ENCODE measurements at places on chromosomes 16 and 17.

GRCh38 chr17:42563543-42563942 lies 1.6 kb downstream of the COASY start:
- DNase-seq = no peak

- DNase-seq = no peak
Observed at GRCh38 chr16:53048139-53048915, 4.4 kb downstream of the CHD9NB start.

GRCh38 chr16:1331712-1332617 lies 1.5 kb upstream of the BAIAP3 start:
- peak; percentile 44 for DNase-seq

DNA sequence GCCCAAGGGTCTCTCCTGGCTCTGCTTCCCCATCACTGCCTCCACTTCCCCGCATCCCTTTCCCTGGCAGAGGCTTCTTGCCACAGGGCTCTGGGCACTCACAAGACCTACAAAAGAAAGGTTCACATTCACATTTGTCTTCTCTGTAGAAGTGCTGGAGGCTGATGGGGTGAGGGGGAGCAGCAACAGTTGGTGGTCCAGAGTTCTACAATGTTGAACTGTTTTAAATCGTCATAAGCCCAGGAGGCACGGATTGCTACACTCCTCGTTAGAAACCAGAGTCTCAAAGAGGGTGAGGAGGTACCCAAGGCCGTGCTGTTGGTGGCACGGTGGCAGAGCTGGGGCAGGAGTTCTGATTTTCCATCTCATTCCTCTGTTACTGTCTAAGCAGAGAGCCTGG lies 5.8 kb upstream of the RAI1 start:
- no peak for DNase-seq

DNA sequence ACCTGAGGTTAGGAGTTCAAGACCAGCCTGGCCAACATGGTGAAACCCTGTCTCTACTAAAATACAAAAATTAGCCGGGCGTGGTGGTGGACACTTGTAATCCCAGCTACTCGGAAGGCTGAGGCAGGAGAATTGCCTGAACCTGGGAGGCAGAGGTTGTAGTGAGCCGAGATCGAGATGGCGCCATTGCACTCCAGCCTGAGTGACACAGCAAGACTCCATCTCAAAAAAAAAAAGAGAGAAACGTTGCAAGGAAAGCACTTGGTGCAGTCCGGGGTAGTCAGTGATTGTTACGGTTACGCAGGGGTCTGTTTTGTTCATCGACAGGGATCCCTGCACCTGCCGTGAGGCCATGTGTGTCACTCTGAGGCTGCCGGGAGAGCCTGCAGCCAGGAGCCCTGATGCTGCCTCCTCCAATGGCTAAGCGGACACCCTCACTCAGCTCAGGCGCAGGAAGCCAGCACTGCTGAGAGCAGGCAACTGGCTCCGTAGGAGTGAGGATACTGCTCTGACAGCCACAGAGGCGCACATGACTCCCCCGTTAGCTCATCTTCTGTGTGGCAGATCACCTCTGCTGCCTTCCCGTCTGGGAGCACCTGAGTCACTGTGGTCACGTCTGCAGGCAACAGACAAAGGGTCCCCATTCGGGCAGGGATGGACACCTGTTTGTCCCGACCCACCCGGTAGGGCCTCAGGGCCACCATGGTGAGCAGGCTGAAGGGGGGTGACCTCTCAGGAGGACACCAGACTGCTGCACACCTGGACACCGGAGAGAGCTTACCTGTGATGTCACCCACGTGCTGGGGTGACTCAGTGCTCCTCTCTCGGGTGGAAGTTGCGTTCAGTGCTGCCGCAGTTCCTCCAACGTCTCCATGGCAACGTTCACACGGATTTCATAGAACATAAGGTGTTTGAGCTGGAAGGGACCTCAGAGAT lies 5.2 kb upstream of the RAB26 start:
- DNase-seq = no peak

DNA sequence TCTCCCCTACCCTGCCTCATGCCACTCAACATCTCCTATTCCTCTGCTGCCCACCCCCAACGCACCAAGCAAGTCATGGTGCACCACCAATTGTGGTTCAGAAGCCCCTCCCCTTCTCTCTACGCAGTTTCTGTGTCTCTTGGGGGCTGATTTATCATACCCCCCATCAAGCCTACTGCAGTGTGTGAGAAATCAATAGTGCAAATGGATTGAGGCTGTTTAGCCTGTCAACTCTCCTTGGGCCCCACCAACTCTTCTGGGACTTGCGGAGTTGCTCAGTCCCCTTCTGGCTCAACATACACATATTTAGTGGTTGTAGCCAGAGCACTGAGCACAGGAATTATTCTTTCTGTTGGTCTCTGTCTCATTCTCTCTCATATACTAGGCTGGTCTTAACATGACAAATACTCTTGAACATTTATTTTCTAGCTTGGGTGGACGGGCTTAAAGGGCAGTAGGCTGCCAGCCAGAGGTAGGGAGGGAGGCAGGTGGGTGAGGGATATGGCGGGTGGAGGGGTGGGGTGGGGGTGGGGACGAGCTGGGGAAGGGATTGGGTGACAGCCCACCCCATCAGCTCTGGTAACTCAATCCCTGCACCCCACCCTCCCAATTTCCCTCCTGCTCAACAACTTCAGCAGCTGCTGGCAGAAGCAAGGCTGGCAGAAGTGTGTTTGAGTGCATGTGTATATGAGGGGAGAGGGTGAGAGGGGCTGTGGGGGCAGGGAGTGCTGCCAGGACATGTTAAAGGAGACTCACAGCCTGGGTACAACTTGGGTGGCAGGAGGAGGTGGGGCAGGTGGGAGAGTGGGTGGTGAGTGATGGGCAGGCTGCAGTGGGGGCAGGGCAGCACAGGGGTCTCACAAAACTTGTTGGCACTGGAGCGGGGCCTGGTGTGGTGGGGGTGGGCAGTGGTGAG lies 4.9 kb downstream of the RARA start:
- DNase-seq = peak; percentile 92

- no peak for DNase-seq
Observed at GRCh38 chr17:62665599-62665998, 38.1 kb downstream of the MRC2 start.

DNA sequence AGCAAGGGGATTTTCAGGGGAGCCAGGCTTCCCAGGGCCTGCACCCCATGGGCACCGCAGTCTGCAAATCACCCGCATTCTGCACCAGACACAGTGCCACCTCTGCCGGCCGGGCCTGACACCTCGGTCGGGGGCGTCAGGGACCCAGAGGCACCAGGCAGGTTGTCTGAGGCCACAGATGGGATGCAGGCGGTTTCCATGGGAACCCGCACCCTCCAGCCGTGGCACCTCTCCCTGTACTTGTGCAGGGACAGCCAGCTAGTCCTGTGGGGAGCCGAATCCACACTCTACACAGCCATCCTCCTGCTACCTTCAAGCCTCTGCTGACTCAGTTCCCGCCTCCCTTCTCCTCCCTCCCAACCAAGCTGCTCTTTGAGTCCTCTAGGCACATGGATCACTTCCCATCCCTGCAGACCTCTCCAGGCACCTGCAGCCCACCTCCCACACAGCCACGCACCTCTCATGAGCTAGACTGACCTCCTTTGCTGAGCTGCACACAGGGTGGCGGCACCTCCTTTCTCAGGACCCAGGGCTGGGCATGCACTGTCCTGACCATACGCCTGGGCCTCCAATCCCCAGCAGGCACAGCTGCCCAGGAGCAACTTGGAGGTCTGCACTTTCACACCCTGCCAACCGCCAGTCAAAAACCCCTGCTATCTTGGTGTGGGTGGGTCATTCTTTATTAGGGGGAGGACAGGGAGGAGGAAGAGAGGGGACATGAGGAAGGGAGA lies 119.5 kb downstream of the C16orf78 start:
- no peak for DNase-seq

GRCh38 chr16:19524616-19525384 lies 1.1 kb downstream of the CCP110 start:
- peak; percentile 27 for DNase-seq

DNA sequence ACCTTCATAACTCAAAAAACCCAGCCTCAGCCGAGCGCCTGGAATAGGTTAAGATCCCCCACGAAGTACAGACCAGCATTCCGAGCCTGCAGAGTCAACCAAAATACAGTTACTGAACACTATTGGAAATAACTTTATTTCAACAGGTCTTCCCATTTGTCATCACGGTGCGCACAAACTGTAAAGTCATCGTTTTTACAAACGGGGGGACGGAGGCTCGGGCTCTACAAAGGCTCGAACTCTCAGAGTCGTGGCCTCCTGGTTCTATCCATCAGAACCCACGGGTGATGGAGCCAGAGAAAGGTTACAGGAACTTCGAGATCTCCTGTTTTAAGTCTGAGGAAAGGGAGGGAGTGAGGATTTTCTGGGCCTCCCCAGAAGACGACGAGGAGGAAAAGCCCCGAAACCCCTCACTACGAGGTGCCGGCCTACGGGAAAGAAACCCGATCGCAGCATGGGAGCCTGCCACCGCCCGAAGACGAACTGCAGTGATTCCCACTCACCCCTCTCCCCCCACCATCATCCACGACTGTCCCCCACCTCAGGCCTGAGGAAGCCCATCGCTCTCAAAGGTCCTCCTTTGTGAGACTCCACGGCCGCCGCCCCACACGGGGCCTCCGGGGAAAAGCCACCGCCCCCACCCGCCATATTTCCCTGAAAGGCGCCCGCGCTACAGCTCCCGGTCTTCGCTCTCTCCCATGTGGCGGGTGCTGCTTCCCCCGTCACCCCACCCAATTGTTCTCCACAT lies 917 bp downstream of the YWHAE start:
- peak; percentile 4 for DNase-seq

GRCh38 chr16:14564861-14565687 lies 65.0 kb downstream of the PARN start:
- peak; percentile 59 for DNase-seq

DNA sequence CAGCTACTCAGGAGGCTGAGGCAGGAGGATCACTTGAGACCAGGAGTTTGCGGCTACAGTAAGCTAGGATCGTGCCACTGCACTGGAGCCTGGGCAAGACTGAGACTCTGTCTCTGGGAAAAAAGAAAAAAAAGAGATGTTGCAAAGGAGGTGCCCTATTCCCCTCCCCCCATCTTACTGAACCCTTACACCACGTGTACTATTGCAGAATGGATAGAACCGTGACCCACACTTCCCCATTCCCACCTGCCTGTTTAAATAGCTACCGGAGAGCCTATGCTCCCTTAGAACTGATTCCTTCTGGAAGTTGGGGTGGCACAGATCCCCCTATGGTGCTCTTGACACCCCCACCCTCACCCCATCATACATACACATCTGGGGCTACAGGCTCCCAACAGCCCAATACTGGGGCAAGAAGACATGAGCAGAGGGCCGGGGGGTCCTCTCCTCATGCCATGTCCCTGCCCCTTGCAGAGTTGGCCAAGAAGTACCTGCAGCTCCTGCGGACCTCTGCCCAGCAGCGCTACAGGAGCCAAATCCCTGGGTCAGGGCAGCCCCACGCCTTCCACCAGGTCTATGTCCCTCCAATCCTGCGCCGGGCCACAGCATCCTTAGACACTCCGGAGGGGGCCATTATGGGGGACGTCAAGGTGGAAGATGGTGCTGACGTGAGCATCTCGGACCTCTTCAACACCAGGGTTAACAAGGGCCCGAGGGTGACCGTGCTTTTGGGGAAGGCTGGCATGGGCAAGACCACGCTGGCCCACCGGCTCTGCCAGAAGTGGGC lies 35.7 kb downstream of the NLRC5 start:
- no peak for DNase-seq

DNA sequence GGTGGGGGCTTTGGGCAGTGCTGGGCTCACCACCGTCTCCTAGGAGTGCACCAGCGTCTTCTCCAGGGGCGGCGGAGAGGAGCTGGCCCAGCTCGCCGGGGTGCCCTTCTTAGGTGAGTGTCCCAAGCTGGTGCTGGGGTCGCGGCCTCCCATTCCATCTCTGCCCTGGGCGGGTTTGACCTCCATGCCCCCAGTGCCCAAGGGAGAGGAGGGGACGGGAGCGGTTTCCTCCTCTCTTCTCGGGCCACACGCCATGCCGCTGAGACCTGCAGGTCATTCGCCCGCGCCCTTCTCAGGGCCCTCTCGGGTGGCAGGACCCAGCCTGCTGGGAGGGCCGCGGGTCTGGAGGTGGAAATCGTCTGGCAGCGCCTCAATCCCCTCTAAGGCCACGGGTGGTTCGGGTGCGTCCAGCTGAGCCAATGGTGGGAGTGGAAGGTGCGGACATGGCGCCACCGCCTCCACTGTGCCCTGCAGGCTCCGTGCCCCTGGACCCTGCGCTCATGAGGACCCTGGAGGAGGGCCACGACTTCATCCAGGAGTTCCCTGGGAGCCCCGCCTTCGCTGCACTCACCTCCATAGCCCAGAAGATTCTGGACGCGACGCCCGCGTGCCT lies 5.3 kb downstream of the IGFALS start:
- no peak for DNase-seq

DNA sequence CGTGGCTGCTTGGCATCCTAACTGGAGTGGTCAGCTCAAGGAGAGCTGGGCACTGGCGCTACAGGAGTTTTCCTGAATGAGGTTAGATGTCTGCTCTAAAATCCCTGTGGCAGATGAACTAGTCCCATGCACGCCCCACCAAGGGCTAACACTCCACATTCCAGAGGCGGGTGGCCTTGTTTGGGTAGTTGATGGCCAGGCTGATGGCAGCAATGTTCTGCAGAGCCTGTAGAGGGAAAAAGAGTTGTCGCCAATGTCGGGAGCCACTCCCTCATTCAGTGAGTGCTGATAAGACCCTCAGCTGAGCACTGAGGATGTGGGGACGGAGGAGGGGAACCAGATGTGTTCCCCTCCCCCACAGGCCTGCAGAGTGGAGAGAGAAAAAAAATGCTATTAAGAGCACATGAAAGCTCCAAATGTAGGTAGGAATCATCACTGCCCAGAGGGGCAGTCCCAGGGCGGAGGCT lies 42.5 kb upstream of the ATP2A3 start:
- no peak for DNase-seq

- DNase-seq = no peak
Observed at GRCh38 chr16:22912654-22913053, 98.7 kb downstream of the HS3ST2 start.

DNA sequence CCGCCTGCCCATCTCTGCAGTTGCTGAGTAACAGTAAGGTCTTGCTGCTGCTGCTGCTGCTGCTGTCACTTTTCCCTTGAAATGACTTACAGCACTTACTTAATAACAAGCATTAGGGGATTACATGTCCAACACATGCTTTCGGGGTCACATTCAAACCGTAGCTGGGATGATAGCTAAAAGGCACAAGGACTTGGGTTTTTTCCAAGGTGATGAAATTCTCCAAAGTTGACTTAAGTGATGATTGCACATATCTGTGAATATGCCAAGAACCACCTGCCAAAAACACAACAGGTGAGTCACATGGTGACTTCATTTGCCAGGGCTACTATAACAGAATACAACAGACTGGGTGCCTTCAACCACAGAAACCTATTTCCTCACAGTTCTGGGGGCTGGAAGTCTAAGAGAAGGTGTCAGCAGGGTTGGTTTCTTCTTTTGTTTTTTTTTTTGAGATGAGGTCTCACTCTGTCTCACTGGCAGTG lies 121.9 kb upstream of the TNRC6C start:
- DNase-seq = no peak

DNA sequence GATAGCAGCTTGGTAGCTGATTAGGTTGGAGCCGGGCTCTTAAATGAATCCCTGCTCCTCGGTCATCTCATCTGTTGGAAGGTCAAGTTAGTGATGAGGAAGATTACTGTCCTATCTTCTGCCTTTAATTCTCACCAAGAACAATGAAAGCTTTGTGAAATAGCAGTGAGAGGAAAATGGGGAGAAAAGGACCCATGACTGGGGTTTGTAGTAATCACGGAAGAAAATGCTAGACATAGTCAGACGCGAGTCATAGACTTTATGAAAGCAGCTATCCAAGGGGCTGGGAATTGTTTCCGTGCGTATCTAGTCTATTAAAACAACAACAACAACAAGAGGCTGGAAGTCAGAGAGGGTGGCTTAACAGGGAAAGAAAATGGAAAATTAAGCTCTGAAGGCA lies 18.3 kb downstream of the PIK3R5 start:
- DNase-seq = no peak

Measured in NCI-H1092 treated with DMSO at 0.1 percent for 48 hours (cell line).